Pulmonary artery endothelial cell (primary cell): ENCODE measurements at places on chromosomes 13 and 19.

GRCh38 chr19:47778049-47778953 is at the start of gene SELENOW:
Gene SELENOW, plus strand, starts transcription at chr19:47778703. Its CDS starts 83 bp downstream, at chr19:47778786.
- no peak for DNase-seq

DNA sequence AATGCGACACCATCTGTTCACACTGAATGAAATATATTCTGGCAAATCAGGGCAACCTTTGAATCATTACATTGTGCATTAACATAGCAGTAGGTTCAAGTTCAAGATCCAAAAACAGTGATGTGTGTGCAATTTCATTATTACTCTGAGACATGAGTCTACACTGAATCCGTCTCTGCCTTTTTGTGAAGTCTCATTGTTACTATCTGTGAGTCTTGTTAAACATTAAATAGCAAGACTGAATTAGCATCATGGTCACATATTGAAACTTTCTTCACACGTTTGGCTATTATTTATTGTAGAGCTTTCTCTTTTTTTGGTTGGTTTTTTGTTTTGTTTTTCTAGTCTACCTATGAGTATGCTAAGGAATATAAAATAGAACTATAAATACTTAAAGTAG is 117.1 kb upstream of the SLITRK5 start:
- DNase-seq = no peak

DNA sequence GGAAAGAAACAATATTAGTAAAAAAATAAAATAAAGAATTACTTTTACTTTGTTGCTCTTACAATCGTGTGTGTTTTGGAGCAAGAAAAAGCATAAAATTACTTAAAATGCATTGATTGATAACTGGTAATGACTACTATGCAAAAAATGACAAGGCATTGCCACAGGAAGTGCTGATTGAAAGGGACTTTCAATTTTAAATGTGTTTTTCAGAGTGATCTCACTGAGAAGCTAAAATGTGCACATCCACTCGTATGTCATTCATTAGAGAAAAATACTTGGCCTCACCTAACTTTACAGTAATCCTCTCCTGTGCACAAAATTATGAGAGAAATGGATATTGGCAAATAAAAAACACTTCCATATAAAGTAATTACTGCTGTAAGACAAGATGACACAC is 934.9 kb downstream of the SLITRK6 start:
- no peak for DNase-seq

DNA sequence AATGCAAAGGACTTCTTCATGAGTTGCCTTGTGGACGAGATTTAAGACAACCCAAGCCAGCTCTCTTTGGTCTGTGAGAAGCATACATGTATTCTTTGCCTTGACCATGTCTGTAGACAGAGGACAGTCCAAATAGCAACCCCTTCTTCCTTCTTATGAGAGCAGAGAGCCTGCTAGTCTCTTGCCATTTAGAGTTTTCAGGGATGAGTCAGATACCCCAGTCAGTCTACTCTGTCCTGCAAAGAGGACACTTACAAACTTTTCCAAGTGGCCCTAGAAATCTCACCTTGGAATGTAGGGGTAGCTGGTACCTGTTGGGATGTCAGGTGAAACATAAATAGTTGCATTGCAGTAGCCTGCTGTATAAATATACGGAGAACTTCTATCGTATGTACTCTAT is 36.7 kb downstream of the DNAJC3 start:
- DNase-seq = no peak

DNA sequence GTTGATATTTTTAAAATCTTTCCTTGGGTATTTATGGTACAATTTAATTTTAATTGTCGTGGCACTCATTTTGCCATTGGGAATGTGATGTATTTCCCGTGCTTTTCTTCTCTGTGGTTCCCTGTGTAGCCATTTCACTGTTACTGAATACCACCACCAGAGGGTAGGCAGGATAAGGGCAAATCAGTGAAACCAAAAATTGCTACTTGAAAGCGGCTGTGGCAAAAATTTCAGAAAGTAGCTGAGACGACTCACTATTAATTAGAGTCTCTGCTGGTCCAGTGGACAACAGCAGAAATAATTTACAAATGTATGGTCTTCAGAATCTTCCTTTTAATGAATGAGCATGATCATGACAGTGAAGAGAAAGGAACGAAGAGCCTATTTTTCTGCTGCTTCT is 34.4 kb upstream of the MIR17HG start:
- no peak for DNase-seq

- no peak for DNase-seq
These were observed 12.7 kb downstream of the MED25 start for GRCh38 chr19:49830766-49831165.

- no peak for DNase-seq
These were observed 2.4 kb downstream of the MEDAG start for GRCh38 chr13:30908416-30908980.

GRCh38 chr19:1592755-1593500 is at the start of gene MBD3:
Gene MBD3, minus strand, starts transcription at chr19:1592865. Its CDS starts 234 bp downstream, at chr19:1592631.
- peak; percentile 82 for DNase-seq
